ENCODE measurements at places on chromosomes 12 and 14. TPM values are rescaled to one million over a fixed set of nuclear protein-coding genes. Genes with fewer than 3 reads are reported as not detected.

The RBMS2 gene
- total RNA-seq = 6.5 TPM

The DEPDC4 gene
- total RNA-seq = 1.1 TPM

The CLEC7A gene
- 0.17 TPM for total RNA-seq

The POTEG gene
- total RNA-seq = not detected

The HCAR2 gene
- 0.52 TPM for total RNA-seq

The RHOJ gene
- not detected for total RNA-seq

The CMKLR1 gene
- total RNA-seq = not detected

The LBHD2 gene
- total RNA-seq = not detected

DNA sequence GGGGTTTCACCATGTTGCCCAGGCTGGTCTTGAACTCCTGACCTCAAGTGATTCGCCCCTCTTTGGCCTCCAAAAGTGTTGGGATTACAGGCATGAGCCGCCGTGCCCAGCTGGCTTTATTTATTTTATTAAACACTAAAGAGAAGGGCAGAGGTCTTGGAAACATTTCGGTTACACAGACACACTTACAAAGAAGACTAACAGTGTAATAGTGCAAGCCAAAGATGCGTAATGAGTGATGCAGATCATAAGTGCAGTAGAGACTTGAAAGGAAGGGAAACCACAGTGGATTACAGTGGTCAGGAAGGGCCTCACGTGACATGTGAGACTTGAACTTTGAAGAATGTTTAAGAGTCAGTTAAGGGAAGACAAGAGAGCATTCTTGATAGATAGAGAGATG is 33.9 kb upstream of the CDK17 start:
- H3K27ac ChIP-seq = peak overlapping the region; percentile 32
- peaks cover 6% of the 10 kb centered on the region for H3K27me3 ChIP-seq
- peaks cover 32% of the 10 kb centered on the region for H3K4me1 ChIP-seq

- H3K27ac ChIP-seq = no peak overlapping the region
- H3K4me3 ChIP-seq = no peak overlapping the region
- DNase-seq = no peak
- no peaks in the 10 kb centered on the region for H3K27me3 ChIP-seq
- H3K36me3 ChIP-seq = no peaks in the 10 kb centered on the region
Measured at GRCh38 chr14:77645520-77646230, 29.2 kb upstream of the SPTLC2 start.

DNA sequence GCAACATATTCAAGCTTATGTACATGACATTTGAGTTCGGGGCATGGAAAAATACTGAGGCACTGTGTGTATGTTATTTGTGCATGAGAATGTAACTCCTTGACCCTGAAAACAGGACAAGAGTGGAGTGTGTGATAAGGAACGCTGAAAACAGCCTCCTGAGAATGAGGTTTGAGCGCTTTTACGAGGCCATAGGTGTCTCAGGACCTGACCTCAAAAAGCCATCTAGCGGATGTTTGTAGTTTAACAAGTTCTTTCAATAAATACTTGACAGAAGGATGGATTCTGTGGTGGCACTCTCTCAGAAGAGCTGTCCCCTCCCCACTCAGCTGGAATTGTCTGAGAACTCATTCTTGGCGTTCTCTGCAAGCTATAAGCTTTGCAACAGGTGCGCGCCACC is 350.5 kb upstream of the TMTC1 start:
- no peaks in the 10 kb centered on the region for H3K36me3 ChIP-seq
- H3K4me1 ChIP-seq = no peaks in the 10 kb centered on the region
- H3K27me3 ChIP-seq = no peaks in the 10 kb centered on the region
- no peak overlapping the region for H3K27ac ChIP-seq
- H3K4me3 ChIP-seq = no peak overlapping the region

GRCh38 chr12:49296034-49296835 is 1.3 kb downstream of the PRPH start:
- H3K27me3 ChIP-seq = peaks cover 41% of the 10 kb centered on the region
- H3K36me3 ChIP-seq = no peaks in the 10 kb centered on the region
- no peak overlapping the region for H3K27ac ChIP-seq
- peaks cover 5% of the 10 kb centered on the region for H3K4me1 ChIP-seq
- peak; percentile 53 for DNase-seq
- H3K4me3 ChIP-seq = peak overlapping the region; percentile 75

- DNase-seq = no peak
- H3K27me3 ChIP-seq = no peaks in the 10 kb centered on the region
- H3K36me3 ChIP-seq = no peaks in the 10 kb centered on the region
- no peaks in the 10 kb centered on the region for H3K4me1 ChIP-seq
Measured at GRCh38 chr12:81222846-81223592, 145.1 kb downstream of the ACSS3 start.

- DNase-seq = no peak
- no peak overlapping the region for H3K4me3 ChIP-seq
- no peak overlapping the region for H3K27ac ChIP-seq
- H3K27me3 ChIP-seq = peaks cover 16% of the 10 kb centered on the region
Measured at GRCh38 chr12:65074932-65075331, 46.2 kb downstream of the WIF1 start.

- no peak for DNase-seq
- peaks cover 6% of the 10 kb centered on the region for H3K4me1 ChIP-seq
- no peaks in the 10 kb centered on the region for H3K36me3 ChIP-seq
- no peak overlapping the region for H3K4me3 ChIP-seq
Measured at GRCh38 chr12:18472806-18473205, 211.5 kb downstream of the PIK3C2G start.

DNA sequence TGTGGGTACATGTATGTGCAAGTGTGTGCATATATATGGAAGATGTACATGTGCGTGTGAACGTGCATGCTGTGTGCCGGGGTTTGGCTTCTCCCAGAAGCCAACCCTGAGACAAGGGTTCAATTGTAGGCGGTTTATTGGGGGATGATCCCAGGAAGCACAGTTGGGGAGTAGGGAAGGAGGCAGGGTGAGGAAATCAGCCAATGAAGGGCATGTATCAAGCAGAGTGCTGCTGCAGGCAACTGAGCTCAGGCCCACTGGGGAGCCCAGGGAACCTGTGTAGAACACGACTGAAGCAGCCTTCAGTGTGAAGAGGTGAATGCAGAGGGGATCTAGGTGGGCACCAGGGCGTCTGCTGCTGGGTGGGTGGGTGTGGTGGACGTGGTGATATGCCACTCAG is 21.6 kb downstream of the SYNDIG1L start:
- H3K4me1 ChIP-seq = peaks cover 24% of the 10 kb centered on the region
- no peak overlapping the region for H3K4me3 ChIP-seq
- H3K36me3 ChIP-seq = no peaks in the 10 kb centered on the region

GRCh38 chr12:68911197-68911718 is 21.7 kb downstream of the CPM start:
- no peak overlapping the region for H3K27ac ChIP-seq
- DNase-seq = no peak
- no peaks in the 10 kb centered on the region for H3K27me3 ChIP-seq
- peaks cover 15% of the 10 kb centered on the region for H3K4me1 ChIP-seq
- no peak overlapping the region for H3K4me3 ChIP-seq

DNA sequence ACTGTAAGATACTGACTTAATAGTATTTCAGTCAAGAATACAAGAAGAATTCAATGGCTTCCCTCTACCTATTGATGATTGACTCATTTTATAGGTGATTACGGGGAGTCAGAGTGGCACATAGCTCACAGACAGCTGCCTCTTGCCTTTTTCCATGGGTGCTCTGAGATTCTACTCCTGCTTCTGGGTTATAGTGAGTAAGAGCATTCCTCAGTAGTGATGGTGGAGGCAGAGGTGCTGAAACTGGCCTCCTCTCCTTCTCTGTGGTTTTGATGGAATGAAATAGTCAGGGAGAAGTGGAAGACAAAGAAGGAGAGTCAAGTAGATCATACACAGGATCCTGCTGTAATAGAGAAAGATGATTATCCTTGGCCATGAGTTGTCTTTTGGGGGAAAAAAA is 438.2 kb upstream of the FAR2 start:
- no peaks in the 10 kb centered on the region for H3K4me1 ChIP-seq
- no peak for DNase-seq
- H3K36me3 ChIP-seq = no peaks in the 10 kb centered on the region
- no peaks in the 10 kb centered on the region for H3K27me3 ChIP-seq
- H3K4me3 ChIP-seq = no peak overlapping the region
- H3K27ac ChIP-seq = no peak overlapping the region

DNA sequence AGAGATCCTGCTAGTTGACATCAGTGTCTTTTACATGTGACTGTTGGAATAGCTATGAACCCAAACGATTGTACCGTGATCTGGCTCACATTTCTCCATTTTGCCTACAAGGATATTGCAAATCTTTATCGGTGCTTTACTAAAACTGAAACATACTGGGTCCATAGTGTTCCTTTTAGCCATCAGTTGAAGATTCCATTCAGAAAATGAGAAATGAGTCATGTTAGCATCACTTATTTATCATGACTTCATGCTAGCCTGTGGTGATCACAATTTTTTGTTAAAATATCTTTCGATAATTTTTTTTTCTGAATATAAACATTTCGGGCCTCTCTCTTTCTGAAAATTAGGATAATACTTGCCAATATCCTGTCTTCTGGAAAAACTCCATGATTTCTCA is 210.3 kb downstream of the EGLN3 start:
- H3K36me3 ChIP-seq = no peaks in the 10 kb centered on the region
- no peaks in the 10 kb centered on the region for H3K27me3 ChIP-seq
- no peaks in the 10 kb centered on the region for H3K4me1 ChIP-seq
- H3K4me3 ChIP-seq = no peak overlapping the region
- H3K27ac ChIP-seq = no peak overlapping the region

DNA sequence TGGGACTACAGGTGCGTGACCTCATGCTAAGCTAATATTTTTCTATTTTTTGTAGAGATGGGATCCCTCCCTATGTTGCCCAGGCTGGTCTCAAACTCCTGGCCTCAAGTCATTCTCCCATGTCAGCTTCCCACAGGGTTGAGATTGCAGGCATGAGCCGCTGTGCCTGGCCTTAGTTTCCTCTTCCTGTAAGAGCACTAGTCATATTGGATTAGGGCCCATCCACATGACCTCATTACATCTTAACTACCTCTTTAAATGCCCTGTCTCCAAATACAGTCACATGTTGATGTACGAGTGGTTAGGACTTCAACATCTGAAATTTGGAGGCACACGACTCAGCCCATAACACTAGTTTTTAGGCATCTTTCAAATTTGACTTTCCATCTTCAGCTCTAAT is 72.2 kb upstream of the RASSF3 start:
- H3K27me3 ChIP-seq = peaks cover 6% of the 10 kb centered on the region
- no peak overlapping the region for H3K27ac ChIP-seq
- H3K36me3 ChIP-seq = no peaks in the 10 kb centered on the region
- H3K4me3 ChIP-seq = no peak overlapping the region
- no peak for DNase-seq

- no peaks in the 10 kb centered on the region for H3K4me1 ChIP-seq
- no peak overlapping the region for H3K4me3 ChIP-seq
- no peak for DNase-seq
- no peaks in the 10 kb centered on the region for H3K27me3 ChIP-seq
- no peaks in the 10 kb centered on the region for H3K36me3 ChIP-seq
Measured at GRCh38 chr12:119115296-119115905, 63.3 kb upstream of the HSPB8 start.

DNA sequence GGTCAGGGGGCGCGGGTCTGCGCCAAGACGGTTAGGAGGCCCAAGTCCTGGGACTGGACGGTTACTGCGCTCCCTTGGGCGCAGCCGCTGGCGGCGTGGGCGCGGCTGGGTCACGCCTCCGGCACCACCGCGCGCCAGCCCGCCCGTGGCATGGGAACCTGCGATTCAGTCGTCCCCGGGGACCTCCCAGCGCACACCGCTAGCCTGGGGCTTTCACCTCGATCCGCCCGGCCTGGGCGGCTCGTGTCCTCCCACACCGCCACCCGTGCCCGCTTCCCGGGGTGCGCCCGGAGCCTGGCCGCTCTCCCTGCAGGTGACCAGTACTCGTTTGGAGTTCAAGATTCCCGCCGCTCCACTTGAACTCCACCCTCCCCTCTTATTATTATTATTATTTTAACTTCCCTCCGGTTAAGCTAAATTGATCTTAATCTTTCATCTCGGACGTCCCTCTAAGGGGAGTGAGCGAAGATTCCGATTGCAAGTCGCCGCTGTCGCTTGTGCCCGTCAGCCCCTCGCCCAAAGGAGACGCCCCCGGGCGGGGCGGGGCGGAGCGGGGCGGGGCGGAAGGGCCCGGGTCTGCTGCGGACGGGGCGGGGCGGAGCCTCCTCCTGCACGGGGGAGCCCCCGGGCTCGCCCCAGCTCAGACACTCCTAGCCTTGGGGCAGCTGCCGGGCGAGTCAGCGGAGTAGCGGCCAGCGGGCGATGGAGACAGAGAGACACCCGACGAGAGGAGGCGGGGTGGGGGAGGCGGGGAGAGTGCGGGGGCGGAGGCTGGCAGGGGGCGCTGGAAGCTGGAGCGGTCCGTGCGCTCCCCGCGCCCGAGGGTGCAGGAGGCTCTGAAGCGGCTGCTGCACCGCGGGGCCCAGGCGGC is at the start of gene KCNMB4:
Gene KCNMB4, plus strand, starts transcription at position 643 of the 871 bp plus-strand sequence. CDS start 445 bp downstream, outside the sequence.
- peaks cover 20% of the 10 kb centered on the region for H3K4me1 ChIP-seq
- H3K27ac ChIP-seq = peak within 1 kb of the TSS; percentile 63
- peaks cover 44% of the 10 kb centered on the region for H3K27me3 ChIP-seq

DNA sequence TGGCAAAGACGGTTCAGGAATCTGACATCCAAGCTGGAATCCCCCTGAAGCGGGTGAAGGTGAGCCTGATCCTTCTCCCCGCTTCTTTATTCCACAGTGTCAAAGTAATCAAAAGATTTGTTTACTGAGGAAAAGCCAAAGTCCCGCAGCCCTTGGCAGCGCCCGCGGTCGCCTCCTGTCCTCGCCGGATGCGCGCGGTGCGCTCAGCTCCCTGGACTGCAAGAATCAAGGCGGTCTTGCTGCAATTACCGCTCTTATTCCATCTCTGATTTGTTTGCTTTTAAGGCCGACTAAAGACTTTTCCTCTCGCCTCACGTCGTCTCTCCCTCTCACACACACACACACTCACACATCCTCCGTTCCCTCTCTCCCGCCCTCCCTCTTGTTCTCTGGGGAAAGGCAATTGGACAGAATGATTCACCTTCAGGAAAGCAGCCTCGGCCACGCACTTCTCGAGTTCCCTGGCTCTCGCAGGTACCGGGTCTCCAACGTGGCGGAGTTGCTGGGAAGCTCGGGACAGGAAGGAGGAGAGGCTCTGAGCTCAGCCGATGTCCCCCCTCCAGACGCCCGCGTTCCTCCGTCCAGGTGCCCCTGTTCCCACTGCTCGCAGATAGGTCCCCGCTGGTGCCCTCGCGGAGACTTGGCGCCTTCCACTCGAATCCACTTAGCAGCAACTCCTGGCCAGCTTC is 68.6 kb upstream of the USP15 start:
- H3K36me3 ChIP-seq = no peaks in the 10 kb centered on the region
- no peak for DNase-seq
- H3K4me1 ChIP-seq = peaks cover 23% of the 10 kb centered on the region

DNA sequence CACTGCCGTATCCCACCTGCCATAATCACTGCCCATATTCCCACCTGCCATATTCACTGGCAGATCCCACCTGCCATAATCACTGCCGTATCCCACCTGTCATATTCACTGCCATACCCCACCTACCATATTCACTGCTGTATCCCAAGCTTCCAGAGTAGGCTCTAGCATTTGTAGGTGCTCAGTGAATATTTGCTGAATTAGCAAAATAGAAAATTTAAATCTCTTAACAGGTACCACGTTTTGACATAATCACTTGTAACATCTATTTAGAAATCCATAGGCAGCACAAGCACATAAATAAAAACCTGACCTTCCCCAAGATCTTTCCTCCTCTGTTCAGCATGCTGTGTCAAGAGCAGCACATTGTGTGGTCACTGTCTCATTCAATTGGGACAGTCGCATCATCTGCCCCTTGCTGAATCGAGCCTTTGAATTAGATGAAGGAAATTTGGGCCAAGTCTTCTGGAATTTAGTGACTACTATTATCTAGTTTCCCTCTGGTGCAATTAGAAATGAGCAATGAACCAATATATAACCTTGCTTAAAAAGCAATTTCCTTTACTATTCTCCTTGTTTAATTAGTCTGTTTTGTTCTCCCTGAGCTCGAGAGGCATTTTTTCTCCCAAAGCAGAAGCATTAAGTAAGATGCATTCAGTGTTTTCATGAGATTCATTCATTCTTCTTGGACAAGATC is 144.9 kb upstream of the FGD4 start:
- H3K27me3 ChIP-seq = no peaks in the 10 kb centered on the region
- H3K27ac ChIP-seq = no peak overlapping the region
- no peak overlapping the region for H3K4me3 ChIP-seq
- H3K36me3 ChIP-seq = peaks cover 5% of the 10 kb centered on the region
- peaks cover 9% of the 10 kb centered on the region for H3K4me1 ChIP-seq
- DNase-seq = no peak

Data from activated T-helper 1 cell treated with anti-CD3 and anti-CD28 coated beads, Interleukin-12 subunit alpha, Interleukin-12 subunit beta, Interleukin-2, Interleukin-4 antibody, amounts not matched to agents 30 ng/mL and 10 ng/mL and 1 ng/mL, durations not matched to agents 14 hours and 24 hours and 36 hours (primary cell).